Spleen (tissue), 13 donors: ENCODE measurements at places on chromosomes 2 and 18.

DNA sequence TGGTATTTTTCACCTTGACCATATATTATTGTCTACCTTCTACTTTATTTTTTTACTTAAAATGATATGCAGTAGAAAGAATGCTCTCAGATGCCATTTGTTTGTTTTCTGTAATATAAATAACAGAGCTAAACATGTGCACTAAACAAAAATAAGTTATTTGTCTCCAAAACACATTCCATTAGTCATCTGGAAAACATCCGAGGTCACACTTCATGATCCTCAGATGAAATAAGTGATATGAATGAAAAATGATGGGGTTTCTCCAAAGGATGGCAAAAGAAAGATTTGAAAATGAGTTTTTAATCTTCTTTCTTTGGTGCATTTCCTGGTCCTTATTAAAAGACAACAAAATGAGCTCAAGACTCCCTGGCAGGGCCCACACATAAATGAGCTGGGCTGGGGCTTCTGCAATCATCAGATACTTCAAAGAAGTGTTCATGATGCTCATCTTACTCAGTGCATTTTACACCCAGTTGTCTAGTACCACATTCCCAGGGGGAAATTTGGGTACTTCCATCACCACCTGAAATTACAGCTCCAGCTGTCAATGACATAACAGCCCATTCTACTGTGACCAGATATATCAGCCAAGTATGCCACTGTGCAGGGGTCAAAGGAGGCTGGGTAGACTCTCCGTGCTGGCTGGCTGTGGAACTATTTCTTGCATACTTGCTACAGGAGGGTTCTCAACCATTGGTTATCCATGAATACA lies 283.5 kb downstream of the PID1 start:
- H3K36me3 ChIP-seq: no peaks in the 10 kb centered on the region
- H3K4me1 ChIP-seq: no peaks in the 10 kb centered on the region
- no peaks in the 10 kb centered on the region for H3K27me3 ChIP-seq
- DNase-seq: no peak

DNA sequence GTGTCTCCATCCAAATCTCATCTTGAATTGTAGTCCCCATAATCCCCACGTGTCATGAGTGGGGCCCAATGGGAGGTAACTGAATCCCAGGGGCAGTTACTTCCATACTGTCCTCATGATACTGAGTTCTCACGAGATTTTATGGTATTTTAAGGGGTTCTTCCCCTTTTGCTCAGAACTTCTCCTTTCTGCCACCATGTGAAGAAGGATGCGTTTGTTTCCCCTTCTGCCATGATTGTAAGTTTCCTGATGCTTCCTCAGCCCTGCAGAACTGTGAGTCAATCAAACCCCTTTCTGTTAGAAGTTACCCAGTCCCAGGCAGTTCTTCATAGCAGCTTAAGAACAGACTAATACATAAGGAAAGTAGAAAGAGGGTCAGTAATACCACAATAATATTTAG lies 480.4 kb downstream of the KCNJ3 start:
- no peak for DNase-seq
- no peaks in the 10 kb centered on the region for H3K36me3 ChIP-seq
- no peaks in the 10 kb centered on the region for H3K4me1 ChIP-seq
- no peaks in the 10 kb centered on the region for H3K27me3 ChIP-seq
- H3K27ac ChIP-seq: no peak overlapping the region
- H3K4me3 ChIP-seq: no peak overlapping the region

GRCh38 chr2:178448968-178449661 lies 1.9 kb downstream of the PRKRA start:
- H3K27ac ChIP-seq: peak overlapping the region; percentile 94
- DNase-seq: no peak
- no peak overlapping the region for H3K4me3 ChIP-seq

- H3K4me1 ChIP-seq: peaks cover 16% of the 10 kb centered on the region
- H3K27me3 ChIP-seq: no peaks in the 10 kb centered on the region
- peak; percentile 54 for DNase-seq
- H3K27ac ChIP-seq: no peak overlapping the region
Measured at GRCh38 chr18:13604786-13605185, 121.6 kb downstream of the FAM210A start.

- H3K27ac ChIP-seq: no peak overlapping the region
- H3K4me3 ChIP-seq: no peak overlapping the region
- no peak for DNase-seq
Measured at GRCh38 chr18:50038448-50038847, 156.5 kb downstream of the MYO5B start.

DNA sequence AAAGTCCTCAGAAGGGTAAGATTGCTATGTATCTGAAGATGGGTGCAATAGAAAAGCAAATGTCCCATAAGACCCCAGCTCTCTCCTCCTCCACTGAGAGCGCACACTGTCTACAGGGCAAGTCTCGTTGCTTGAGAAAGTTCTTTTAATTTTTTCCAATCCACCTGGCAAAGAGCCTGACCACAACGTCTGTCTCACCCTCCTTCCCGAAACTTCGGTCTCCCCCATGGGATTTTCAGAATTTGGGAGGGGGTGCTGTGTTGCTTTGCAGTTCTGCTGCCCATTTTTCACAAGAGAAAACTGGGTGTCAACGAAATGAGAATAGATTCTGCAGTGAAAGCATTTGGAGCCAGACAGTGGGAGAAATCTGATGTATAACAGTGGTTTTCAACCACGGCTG lies 40.4 kb downstream of the SERTAD2 start:
- no peak overlapping the region for H3K27ac ChIP-seq
- DNase-seq: no peak
- no peaks in the 10 kb centered on the region for H3K36me3 ChIP-seq
- no peaks in the 10 kb centered on the region for H3K27me3 ChIP-seq

DNA sequence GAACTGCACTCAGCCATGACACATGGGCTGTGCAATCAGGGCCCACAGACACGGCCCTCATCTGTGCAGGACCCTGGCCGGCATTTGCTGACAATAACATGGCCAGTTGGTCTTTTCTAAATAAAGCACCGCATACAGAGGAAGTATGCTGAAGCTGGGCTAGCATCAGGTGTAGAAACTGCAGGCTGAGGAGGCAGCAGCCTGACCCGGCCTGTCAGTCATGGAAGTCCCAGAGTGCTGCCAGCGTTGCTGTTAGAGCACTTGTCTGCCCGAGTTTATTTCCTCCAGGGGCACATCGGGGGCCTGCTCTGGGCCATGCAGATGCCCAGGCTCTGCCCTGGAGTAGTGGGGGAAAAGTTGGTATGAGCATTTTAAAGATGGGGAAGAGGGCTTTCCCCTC lies 4.1 kb upstream of the PTPN18 start:
- H3K36me3 ChIP-seq: peaks cover 23% of the 10 kb centered on the region
- peak overlapping the region; percentile 17 for H3K27ac ChIP-seq
- DNase-seq: no peak
- H3K27me3 ChIP-seq: no peaks in the 10 kb centered on the region
- H3K4me1 ChIP-seq: peaks cover 48% of the 10 kb centered on the region

GRCh38 chr2:10124538-10125045 lies 2.1 kb downstream of the RRM2 start:
- H3K4me1 ChIP-seq: peaks cover 61% of the 10 kb centered on the region
- no peaks in the 10 kb centered on the region for H3K36me3 ChIP-seq
- H3K4me3 ChIP-seq: peak overlapping the region; percentile 62
- H3K27me3 ChIP-seq: peaks cover 28% of the 10 kb centered on the region
- peak; percentile 13 for DNase-seq

DNA sequence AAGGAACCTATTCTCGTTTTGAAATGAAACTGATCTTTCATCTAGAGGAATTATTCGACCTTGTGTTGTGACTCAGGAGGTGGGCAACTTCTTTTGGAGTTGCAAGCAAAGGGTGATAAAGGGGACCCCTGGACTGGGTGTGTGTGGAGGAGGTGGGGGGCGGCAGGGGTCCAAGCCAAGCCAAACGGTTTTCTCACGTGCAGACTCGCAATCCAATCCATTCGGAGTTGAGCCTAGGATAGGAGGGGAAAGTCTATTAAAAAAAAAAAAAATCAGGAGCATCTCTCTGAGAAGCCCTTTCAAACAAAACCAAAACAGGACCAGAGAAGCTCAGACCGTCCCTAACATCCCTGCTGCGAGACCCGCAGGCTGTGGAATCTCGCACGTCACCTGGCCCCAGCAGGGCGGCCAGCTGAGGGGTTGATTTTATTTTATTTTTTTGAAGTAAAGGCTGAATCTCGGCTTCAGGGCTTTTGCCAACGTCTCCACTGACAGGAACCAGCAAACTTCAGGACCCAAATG lies 3.7 kb upstream of the ZEB2 start:
- H3K4me3 ChIP-seq: peak overlapping the region; percentile 54
- H3K36me3 ChIP-seq: no peaks in the 10 kb centered on the region
- peak overlapping the region; percentile 56 for H3K27ac ChIP-seq
- no peak for DNase-seq
- peaks cover 22% of the 10 kb centered on the region for H3K27me3 ChIP-seq
- H3K4me1 ChIP-seq: peaks cover 64% of the 10 kb centered on the region

DNA sequence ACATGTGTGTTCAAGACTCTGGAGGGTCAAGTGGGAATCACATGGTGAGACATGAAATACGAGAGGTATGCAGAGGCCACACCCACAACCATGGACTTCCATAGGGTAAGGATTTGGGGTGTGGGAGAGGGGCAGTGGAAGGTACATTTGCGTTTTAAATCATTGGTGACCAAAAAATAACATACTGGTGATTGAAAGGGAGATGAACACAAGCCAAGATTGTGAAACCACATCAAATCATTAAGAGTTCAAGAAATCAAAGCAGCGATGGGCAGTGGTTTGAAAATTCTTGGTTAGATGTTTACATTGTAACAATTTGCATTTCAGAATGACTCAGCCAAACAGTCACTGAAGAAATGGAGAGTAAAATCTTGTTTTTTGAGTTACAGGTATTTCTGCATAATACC lies 1.9 kb upstream of the CABYR start:
- DNase-seq: no peak
- H3K27ac ChIP-seq: no peak overlapping the region
- H3K4me1 ChIP-seq: peaks cover 9% of the 10 kb centered on the region
- H3K27me3 ChIP-seq: no peaks in the 10 kb centered on the region

GRCh38 chr18:13267431-13267873 lies 48.9 kb downstream of the LDLRAD4 start:
- H3K27ac ChIP-seq: no peak overlapping the region
- H3K27me3 ChIP-seq: no peaks in the 10 kb centered on the region
- no peaks in the 10 kb centered on the region for H3K36me3 ChIP-seq
- no peak overlapping the region for H3K4me3 ChIP-seq
- peak; percentile 27 for DNase-seq

GRCh38 chr2:17709897-17710296 lies 43.7 kb downstream of the SMC6 start:
- H3K27ac ChIP-seq: no peak overlapping the region
- H3K27me3 ChIP-seq: no peaks in the 10 kb centered on the region
- no peaks in the 10 kb centered on the region for H3K4me1 ChIP-seq

DNA sequence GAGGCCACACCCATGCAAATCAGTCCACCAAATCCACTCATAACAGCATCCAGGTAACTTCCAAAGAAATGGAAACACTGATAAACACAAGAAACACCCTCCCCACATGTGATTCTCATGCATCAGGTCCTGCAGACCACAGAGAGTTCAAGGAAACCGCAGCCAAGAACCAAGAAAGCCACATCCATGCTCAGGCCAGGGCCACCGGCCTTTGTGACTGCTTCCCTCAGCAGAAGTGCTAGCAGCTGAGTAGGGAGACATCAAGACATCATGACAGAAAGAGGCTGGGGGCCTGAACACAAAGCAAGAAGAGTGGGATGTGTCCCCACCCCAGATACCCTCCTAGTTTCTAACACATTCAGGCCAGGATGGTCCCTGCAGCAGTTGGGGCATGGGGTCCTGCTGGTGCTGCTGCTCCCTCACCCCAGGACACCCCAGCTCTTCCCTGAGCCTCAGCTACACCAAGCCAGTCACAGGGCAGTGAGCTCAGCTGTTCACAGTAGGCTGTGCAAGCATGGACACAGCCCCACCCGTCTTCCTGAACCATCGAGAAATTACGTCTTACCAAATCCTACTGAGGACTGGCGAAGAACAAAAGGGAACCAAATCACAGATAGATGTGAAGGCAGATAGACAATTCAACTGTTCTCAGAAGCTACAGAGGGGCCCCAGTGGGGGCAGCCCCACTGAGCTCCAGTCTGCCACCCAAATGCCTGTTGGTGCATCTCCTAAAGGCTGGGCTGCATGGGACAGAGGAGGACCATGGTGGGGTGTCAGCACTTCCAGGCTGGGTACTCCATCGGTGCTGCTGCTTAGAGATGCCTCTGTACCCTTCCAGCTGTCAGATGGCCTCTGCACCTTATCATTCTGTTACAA lies 60.9 kb downstream of the HDAC4 start:
- H3K4me1 ChIP-seq: peaks cover 51% of the 10 kb centered on the region
- no peak for DNase-seq
- peaks cover 32% of the 10 kb centered on the region for H3K36me3 ChIP-seq
- H3K27me3 ChIP-seq: no peaks in the 10 kb centered on the region
- no peak overlapping the region for H3K4me3 ChIP-seq

DNA sequence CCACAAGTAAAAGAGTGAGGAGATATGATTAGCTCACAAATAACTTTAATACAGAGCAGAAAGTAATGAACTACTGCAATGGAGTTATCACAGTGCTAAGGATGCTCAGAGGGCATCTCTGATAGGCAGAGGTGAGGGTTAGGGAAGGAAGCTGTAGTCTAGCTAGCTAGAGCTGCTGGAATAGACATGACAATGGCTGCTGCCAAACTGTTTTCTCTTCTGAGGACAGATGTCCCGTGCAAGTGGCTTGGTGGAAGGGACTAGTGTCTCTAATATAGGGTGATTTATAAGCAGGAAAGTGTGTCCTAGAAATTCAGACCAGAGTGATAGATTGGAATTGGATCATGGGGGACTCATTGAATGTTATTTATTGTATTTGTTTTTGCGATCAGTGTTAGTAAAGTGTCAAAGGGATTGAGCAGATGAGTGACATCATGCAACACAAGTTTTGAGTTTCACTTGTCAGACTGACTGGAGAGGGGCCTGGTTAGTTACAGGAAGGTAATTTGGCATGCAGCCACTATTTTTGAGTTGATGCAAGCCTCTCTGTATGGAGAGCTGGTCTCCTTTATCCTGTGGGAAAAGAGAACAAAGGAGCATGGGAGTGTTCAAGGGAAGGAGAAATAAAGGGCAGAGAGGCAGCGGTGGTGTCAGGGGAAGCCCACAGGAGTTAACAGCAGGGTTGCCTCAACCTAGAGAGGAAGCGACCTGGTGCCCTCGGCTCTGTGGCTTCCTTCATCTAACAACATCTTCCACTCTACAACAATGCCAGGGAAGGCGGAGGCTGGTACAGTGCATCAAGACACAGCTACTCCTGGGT lies 1.9 kb downstream of the CTLA4 start:
- H3K36me3 ChIP-seq: no peaks in the 10 kb centered on the region
- peak overlapping the region; percentile 36 for H3K27ac ChIP-seq
- H3K4me1 ChIP-seq: peaks cover 6% of the 10 kb centered on the region
- no peak for DNase-seq
- H3K27me3 ChIP-seq: no peaks in the 10 kb centered on the region

- no peak overlapping the region for H3K27ac ChIP-seq
- peaks cover 17% of the 10 kb centered on the region for H3K27me3 ChIP-seq
- no peak for DNase-seq
- no peaks in the 10 kb centered on the region for H3K36me3 ChIP-seq
- H3K4me3 ChIP-seq: no peak overlapping the region
- H3K4me1 ChIP-seq: no peaks in the 10 kb centered on the region
Measured at GRCh38 chr2:176544991-176545956, 276.0 kb downstream of the MTX2 start.
